Bone marrow (tissue), 2 donors: ENCODE measurements at places on chromosomes 6 and 20.
A peak's percentile ranks its signal among the peaks of the same experiment; 100 is the strongest.

GRCh38 chr6:136037876-136038460, 186.5 kb downstream of the PDE7B start:
- DNase-seq: no peak

GRCh38 chr6:77403424-77403823, 59.9 kb downstream of the HTR1B start:
- DNase-seq: no peak

- DNase-seq: no peak
These were observed 309.2 kb downstream of the CDC5L start for GRCh38 chr6:44696686-44697085.

GRCh38 chr20:5191829-5192569, 65.2 kb downstream of the CDS2 start:
- DNase-seq: peak; percentile 46

DNA sequence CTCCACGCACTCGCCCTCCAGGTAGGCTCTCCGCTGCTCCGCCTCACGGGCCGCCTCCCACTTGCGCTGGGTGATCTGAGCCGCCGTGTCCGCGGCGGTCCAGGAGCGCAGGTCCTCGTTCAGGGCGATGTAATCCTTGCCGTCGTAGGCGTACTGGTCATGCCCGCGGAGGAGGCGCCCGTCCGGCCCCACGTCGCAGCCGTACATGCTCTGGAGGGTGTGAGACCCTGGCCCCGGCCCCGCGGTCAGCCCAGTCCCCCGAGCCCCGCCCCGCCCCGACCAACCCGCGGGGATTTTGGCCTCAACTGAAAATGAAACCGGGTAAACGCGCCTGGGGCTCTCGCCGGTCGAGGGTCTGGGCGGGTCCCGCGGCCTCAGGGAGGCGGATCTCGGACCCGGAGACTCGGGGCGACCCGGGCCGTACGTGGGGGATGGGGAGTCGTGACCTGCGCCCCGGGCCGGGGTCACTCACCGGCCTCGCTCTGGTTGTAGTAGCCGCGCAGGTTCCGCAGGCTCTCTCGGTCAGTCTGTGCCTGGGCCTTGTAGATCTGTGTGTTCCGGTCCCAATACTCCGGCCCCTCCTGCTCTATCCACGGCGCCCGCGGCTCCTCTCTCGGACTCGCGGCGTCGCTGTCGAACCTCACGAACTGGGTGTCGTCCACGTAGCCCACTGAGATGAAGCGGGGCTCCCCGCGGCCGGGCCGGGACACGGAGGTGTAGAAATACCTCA, 598 bp downstream of the HLA-B start:
- DNase-seq: no peak

DNA sequence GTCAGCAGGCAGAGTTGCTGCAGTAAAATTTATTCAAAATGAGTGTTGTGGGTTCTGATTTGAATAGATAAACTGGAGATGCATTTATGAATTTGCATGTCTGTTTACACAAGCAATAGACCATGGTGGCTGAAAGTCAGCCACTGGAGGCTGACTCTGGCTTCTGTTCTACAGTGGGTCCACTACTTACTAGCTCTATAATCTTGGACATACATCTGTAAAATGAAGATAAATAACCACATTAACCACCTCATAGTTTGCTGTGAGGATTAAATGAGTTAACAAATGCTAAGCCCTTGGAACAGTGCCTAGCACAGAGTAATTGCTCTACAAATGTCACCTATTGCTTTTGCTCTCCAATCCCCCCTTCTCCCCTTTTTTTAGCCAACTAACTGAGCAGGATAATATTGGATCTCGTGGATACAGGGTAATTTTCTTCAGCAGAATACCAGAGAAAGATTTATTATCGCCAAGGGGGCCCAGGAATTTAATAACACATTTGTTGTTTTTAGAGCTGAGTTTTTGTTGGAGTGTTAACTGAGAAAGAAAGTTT, 1.4 kb upstream of the PM20D2 start:
- DNase-seq: no peak
